BE2C (cell line): ENCODE measurements at places on chromosomes 5 and 9.

GRCh38 chr5:129271308-129271707 is 176.8 kb downstream of the ISOC1 start:
- peak; percentile 19 for DNase-seq

DNA sequence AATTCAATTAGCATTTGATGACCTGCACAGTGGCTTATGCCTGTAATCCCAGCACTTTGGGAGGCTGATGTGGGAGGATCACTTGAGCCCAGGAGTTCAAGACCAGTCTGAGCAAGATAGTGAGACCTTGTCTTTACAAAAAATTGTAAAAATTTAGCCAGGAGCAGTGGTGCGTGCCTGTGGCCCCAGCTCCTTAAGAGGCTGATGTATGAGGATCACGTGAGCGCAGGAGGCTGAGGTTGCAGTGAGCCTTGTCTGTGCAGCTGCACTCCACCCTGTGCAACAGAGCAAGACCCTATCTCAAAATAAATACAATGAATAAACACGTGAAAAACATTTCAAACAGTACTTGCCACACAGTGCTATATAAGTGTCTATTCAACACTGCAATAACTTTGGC is 4.2 kb downstream of the ABCA1 start:
- DNase-seq: no peak

DNA sequence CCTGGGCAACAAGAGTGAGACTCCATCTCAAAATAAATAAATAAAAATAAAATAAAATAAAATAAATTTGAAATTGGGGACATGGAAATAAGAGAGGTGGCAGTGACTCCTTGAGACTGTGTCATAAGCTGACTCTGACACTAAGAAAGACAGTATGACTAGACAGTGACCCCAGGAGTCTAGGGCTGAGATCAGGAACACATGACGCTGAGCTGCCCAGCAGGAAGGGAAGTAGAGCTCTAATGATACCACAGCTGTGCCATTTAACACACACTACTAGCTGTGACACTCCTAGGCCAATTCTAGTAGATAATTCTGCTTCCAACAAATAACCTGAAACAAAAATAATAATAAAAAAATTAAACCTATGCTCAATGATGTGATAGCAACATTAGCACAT is 293.0 kb downstream of the SEC61B start:
- DNase-seq: no peak

DNA sequence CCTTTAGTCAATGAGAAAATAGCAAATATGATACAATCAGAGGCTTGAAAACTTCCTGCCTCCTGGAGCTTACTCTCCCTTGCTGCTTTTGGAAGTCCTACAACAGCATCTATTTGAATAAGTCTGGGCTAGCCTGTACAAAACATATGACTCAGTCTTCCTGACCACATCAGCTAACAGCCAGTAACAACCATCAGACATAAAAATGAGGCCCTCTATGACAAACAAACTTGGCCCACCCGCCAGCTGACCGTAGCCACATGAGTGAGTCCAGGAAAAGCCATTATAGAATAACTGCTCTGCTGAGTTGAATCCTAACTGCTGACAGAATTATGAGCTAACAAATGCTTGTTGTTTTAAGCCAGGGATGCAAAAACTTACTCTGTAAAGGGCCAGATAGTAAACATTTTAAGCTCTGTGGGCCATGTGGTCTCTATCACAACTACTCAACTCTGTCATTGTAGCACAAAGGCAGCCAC is 347.6 kb downstream of the PTPRD start:
- DNase-seq: no peak

DNA sequence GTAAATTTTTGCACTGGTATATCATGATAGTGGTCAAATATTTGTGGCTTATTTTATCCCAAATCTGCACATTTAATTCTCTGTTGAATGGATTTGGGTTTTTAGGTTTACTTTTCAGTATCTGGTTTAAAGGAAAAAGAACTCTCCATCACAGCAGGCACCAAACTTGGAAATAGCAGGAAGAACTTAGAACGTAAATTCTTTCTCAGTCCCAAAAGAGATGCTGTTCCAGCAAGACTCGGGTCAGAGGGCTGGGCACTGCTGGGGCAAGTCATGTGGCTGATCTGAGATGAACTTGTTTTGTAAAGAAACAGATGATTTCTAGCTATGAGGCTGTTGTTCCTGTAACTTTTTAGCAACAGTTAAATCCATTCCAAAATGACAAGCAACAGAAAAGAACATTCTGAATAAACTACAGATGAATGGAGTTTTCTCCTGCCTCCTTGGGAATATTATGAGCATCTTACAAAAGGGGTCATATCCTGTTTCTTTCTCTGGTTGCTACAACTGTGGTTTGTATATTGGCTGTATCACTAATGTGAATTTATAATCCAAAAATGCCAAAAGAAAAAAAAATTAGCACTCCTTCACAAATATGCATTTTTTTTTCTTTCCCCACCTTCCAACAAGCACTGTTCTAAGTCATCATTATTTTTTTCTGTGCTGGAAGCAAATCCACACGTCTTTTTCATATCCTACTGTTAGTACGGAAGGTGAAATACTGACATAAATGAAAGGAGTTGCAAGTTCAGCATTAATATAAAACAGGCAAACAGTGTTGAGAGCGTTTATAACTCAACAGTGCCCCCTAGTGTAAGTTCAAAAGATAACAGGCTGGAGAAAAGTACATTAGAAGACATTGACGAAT is 31.1 kb downstream of the OR2K2 start:
- no peak for DNase-seq

DNA sequence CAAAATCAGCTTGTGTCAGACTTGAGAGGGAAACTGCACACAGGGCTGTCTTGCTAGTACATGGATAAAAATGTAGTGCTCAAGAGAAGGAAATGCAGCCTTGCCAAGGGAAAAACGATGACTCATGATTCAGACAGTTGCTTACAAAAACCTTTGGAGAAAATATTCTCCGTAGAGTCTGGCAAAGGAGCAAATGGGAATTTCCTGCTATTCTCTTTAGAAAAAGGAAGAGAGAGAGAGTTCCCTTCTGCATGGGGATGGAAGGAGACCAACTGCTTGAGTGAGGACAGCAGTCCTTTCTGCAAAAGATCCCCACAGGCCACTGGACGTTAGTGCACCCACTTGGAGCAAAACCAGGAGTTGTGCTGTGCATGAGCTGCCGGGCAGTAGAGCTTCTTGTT is 7.6 kb downstream of the IFNB1 start:
- DNase-seq: peak; percentile 18

- peak; percentile 72 for DNase-seq
These were observed 12.9 kb upstream of the SLCO6A1 start for GRCh38 chr5:102511666-102512065.

DNA sequence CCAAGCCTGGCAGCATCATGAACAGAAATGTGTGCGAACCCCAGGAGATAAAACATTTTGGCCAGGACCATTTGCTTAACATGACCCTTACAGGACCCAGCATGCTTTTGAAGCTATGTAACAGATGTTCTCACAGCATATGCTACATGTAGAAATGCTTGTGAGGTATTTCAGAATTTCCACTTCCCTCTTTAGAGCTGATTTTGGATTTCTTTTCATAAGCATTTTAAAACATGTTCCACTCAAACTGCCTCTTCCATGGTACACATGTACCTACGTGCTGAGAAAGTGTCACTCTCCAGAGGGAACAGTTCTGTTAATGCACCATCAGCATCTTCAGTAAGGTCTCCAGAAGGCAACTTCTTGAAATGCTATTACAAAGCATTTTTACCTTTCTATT is 15.7 kb upstream of the TSSK1B start:
- DNase-seq: no peak

DNA sequence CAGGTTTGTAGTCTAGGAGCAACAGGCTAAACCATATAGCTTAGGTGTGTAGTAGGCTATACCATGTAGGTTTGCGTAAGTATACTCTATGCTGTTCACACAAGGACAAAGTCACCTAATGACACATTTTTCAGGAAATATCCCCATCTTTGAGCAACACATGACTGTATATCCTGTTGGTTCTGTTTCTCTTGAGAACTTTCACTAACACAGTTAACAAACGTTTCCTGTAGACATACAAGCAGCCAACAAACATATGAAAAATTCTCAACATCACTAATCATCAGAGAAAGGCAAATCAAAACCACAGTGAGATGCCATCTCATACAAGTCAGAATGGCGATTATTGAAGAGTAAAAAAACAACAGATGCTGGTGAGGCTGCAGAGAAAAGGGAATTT is 68.2 kb downstream of the NR2F1-AS1 start:
- no peak for DNase-seq

DNA sequence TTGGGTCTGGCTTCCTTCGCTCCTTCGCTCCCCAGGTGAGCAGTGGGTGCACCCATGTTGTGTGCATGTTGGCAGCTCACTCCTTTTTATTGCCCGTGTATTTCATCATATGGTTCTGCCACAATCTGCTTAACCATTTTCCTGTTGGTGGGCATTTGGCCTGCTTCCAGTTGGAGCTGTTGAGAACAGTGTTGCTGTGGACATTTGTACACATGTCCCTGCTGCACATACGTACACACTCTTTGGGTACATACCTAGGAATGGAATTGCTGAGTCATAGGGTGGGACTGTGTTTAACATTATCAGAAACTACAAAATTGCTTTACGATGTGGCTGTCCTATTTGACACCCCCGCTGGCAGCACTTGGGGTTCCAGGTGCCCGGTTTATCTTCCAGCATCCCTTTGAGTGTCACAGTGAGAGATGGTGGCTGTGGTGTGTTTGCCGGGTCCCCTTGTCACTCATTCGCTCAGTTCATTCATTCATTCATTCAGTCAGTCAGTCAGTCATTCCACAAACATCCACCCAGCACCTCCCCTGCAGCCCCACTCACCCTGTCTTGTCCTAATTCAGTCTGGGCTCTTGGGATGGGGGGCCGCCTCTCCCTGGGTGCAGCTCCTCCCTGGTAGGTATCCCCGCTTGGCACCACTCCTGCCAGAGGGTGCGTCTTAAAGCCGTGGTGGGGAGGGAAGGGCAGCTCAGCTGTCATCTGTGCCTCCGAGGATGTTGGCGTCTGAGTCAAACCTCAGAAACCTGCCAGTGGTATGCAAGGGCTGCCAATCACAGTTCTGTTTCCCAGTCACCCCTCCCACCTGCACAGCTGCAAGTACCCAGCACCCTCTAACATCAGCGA is 7.9 kb upstream of the FIBCD1 start:
- no peak for DNase-seq

DNA sequence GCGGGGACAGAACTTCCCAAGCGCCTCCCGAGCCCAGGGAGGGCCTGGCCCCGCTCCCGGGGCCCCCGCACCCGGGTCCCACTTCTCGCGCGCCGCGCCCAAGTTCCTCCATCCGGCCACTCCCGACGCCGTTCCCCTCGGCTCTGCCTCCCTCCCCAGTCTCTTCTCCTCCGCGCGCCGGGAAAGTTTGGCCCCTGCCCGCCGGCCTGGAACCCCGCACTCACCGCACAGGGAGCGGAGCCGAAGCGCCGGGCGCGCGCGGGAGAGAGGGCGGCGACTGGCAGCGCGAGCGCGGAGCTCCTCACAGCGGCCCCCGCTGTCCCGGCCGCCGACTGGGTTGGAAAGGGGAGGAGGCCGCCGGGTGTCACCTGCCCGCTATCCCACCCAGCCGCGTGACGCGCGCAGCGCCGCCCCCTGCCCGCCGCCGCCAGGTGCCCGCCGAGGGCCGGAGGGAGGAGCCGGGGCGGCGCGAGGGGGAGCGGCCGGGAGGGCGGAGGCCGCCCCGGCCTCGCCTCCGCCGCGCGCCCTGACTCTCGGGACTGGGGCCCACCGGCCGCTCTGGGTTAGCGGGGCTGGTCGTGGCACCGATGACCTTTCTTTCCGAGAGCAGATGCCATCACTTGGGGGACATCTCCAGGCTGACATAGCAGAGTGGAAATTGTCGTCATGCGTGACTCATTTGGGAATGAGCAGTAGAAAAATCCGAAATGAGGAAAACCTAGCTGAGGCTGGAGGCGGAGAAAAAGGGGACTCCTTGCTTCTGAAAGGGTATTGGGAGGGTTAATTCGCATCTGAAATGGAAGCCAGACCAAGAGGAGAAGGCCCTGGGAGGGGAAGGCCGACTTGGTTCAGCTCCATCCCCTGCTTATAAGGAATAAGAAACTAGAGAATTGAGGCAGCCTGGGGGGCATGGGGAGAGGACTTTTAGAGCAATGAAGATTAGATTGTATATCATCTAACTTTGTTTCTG is at the start of gene ELOVL7:
Gene ELOVL7 (minus strand): TSS at position 334 of the 970 bp plus-strand sequence. CDS start 56,872 bp downstream, outside the sequence.
- peak; percentile 59 for DNase-seq

GRCh38 chr5:138944527-138945322 is 69.6 kb upstream of the LRRTM2 start:
- no peak for DNase-seq

- no peak for DNase-seq
These were observed 53.4 kb downstream of the SLC22A5 start for GRCh38 chr5:132422720-132423437.

GRCh38 chr5:146425023-146425422 is 22.1 kb upstream of the TCERG1 start:
- DNase-seq: no peak

- no peak for DNase-seq
These were observed 77.1 kb upstream of the IQGAP2 start for GRCh38 chr5:76325876-76326491.

GRCh38 chr5:114402206-114402605 is 40.3 kb downstream of the KCNN2 start:
- no peak for DNase-seq

GRCh38 chr5:127705120-127705892 is 2.1 kb downstream of the CCDC192 start:
- DNase-seq: no peak

- no peak for DNase-seq
These were observed 47.0 kb upstream of the EXOC3 start for GRCh38 chr5:395921-396530.

GRCh38 chr9:33165263-33166151 is 1.6 kb downstream of the B4GALT1 start:
- no peak for DNase-seq

GRCh38 chr5:71533142-71533541 is 54.0 kb upstream of the MCCC2 start:
- no peak for DNase-seq

DNA sequence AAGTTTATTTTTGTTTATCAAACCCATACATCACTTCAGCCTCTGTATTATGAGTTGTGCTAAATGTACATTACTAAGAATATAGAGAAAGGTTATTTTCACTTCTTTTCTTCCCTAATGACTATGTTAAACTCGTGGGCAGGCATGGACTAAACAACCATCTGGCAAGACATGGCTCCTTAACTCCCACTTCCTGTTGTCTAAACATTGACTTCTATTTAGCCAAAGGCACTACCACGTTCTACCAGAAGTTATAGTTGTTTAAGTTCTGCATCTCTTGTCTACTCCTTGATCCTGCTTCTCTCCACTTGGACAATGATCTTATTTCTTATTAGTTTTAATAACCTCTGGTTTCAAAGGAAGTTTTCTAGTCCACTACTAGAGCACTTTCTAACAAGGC is 136.1 kb downstream of the MACIR start:
- no peak for DNase-seq

DNA sequence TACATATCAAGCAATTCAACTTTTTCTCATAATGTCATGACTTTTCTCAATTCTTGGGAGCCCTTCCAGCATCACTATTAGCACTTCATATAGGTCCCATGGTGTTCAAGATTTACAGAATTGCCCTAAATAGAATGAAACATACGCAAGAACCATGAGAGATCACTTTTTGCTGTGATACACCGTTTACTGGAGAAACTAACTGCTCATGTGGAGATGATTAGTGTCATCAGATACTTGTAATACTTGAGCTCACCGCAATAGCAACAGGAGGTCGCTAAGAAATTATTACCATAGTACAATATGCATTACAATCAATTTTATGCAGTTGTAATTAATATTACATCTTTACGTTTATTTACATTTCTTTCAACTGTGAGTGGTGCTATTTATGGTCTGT is 4.8 kb upstream of the PCSK5 start:
- DNase-seq: no peak
